ENCODE measurements at places on chromosomes 5 and 9.

DNA sequence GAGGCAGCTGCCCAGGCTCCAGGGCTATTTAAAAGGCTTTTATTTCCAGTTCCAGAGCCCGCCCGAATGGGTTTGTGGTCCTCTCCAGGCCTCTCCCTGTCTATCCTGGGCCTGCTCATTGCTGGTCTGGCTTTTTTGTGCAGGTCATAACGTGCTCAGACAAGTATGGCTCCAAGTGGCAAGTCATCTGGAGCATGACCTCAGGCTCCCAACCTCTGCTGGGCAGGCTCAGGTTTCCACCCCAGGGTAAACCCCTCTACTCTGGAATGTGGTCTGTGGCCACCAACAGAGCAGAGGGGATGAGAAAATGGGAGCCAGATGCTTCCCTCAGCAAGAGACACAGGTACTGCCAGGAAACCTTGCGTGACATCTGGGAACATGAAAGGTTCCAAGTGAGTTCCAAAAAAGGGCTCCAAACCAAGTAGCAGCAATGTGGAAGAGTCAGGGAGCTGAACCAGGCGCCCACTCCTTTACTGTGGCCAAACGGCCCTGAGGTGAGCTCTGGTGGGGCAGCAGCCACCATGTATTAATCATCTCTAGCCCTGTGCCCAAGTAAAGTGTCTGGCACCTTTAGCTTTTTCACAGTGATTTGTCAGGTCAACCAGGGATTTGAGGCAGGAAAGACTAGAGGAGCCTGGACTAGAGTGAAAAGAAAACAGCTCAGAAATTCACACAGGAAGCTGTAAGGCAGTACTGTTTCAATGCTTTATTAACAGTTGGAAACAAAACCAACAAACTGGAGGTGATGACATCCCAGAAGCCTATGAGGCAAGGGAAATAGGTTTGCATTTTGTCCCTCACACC lies 25.7 kb downstream of the PCDHGC5 start:
- DNase-seq, result no peak

GRCh38 chr9:109052416-109052815 lies 39.1 kb upstream of the CTNNAL1 start:
- DNase-seq, result no peak

DNA sequence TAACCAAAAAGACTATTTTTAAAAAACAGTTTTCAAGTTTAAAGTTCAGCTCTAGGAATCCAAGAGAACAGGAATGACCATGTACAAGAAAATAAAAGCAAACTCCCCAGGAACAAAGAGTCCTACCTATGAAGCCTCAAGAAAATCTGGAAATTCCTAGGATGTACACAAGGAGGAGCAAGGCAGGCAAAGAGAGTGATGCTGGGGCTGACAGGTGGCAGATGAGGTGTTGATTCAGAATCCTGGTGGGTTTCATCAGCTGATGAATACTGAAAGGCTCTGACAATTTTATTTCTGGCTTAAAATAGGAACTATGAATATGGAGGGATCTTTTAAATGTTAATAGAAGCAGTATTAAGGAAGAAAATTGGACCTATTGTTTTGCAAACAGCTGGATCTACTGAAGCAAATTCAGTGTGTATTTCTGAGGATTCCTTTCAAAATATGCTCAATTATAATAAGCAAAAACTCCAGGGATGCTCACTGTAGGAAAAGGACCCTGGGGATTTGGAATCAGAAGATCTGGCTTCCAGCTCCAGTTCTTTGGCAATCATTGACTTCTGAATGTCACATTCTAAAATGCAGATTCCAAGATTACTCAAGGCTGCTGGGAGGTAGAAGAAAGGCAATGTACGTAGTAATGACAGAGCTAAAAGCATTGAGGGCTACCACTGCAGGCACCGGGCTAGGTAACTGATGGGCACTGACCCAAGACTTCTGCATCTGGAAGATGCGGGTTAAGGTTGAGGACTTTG lies 28.0 kb upstream of the SH3RF2 start:
- DNase-seq, result no peak

- DNase-seq, result no peak
Measured at GRCh38 chr5:157509587-157509986, 49.6 kb downstream of the NIPAL4 start.

- no peak for DNase-seq
Measured at GRCh38 chr5:113864437-113864836, 350.9 kb downstream of the YTHDC2 start.

GRCh38 chr5:74313896-74314295 lies 326.6 kb downstream of the ENC1 start:
- DNase-seq, result no peak

DNA sequence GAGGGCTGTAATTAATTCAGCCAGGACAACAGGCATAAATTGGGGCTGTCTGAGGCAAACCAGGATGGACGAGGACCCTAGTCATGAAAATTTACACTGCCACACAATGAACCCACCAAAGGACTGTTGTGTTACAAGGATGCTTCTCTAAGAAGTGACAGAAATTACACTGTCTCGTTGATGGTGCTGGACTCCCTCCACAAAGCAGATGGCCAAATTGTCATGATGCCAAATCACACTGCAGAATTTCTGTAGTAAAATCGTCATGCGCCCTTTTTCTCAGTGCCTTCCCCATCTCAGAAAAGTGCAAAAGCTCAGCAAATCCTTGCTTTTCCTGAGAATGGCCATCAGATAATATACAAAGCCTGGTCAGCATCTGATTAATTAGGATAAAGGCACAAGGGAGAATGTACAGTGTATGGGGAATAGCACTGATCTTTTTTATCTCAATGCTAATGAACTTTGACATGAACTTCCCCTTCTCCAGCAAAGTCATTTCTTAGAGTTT lies 545.8 kb downstream of the CSNK1G3 start:
- DNase-seq, result no peak

GRCh38 chr5:117833691-117834090 lies 1154.7 kb downstream of the DTWD2 start:
- no peak for DNase-seq

DNA sequence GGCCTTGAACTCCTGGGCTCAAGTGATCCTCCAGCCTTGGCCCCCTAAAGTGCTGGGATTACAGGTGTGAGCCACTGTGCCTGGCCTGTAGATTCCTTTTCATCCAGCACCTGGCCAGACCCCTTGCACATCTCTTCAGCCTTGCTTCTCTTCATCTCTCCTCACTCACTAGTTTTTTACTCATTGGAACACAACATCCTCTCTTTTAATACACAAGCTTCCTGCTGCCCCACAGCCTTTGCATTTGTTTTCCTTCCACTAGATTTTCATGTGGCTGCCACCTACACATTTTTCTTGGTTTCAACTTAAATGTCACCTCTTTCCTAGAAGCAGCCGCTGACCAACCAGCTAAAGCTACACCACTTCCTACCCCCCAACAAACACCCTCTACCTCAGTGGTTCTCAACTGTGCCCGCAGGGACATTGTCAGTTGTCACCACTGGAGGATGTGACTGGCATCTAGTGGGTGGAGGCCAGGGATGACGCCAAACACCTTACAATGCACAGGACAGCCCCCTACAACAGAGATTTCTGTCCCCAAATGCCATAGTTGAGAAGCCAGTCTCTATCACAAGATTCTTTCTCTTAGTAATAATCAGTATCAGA lies 33.7 kb downstream of the HAVCR1 start:
- DNase-seq, result peak; percentile 59

DNA sequence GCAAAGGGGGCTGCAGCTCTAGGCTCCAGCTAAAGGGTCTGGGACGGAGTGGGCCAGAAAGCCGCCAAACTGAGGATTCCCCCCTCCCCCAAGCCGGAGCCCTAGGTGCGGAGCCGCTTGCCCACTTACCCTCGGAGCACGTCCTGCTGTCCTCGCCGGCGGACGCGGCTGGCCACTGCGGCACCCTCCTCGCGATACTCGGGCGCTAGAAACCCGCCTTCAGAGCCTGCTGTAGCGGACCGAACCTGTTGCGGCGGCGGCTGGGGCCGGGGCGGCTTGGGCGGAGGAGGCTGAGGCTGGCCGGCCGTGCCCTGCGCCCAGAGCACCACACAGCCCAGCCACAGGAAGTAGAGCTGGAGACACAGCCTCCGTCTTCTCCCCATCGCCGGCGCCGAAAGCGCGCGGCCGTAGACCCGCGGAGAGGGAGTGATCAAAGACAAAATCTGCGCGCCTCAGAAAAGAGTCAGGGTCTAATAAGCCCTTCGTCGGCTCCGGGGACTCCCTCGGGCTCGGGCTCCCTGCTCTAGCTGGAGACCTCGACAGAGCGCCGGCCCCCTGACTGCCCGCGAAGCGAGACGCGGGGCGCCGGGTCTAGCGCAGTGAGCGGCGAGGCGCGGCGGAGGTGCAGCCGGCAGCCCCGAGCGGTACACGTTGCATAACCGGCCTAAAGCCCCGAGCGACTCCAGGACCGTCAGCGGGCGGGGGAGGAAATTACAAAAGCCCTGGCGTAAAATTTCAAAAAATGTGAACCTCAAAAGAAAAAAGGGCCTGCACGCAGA lies 635 bp downstream of the FBN2 start:
- DNase-seq, result no peak

- DNase-seq, result no peak
Measured at GRCh38 chr5:118611332-118611945, 376.9 kb downstream of the DTWD2 start.

DNA sequence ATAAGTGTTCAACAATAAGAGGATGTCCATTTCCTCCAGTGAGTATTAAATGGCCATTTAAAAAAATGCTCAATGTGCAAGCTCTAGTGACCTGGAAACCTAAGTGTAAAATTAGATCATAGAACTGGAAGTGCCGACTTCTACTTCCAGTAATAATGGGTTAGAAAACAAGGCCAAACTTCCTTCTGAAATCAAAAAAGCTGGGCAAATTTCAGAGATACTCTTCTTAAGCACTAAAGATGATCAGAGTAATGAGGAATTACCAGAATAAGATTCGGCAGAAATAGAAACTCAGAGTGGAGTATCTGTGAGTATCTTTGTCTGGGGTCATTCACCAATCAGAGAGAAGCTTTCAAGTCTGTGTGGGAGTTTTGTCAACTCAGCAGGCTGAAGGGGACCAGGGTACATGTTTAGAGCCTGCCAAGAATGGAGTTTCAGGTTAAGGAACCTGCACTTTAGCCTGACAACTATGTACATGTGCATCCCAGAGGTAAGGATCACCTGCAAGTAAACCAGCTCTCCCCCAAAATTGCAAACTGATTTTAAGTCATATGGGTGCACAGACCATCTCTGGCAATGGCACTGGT lies 17.1 kb downstream of the FCN2 start:
- no peak for DNase-seq

GRCh38 chr9:101592788-101593187 lies 2.0 kb downstream of the PPP3R2 start:
- no peak for DNase-seq

DNA sequence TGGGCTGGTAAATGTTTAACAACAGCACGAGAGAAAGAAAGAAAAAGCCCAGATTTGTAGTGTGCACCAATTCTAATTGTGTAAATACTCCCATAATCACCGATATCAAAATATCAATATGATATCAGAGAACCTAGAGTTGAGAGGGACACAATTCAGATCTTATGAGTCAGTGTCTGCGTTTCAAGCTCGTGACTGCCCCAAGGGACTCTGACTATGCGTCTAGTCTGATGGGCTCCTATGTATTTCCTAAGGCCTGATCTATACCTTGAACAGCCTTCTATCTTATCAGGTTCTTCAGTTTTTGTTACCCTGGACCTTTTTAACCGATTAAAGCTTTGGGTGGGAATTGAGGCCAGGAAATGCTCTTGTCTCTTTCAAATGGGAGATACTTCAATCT lies 243.0 kb upstream of the SLC24A2 start:
- DNase-seq, result no peak

- DNase-seq, result no peak
Measured at GRCh38 chr9:121538221-121538620, 38.6 kb upstream of the GGTA1 start.

GRCh38 chr9:113678859-113679256 lies 197.3 kb upstream of the ZNF618 start:
- no peak for DNase-seq

DNA sequence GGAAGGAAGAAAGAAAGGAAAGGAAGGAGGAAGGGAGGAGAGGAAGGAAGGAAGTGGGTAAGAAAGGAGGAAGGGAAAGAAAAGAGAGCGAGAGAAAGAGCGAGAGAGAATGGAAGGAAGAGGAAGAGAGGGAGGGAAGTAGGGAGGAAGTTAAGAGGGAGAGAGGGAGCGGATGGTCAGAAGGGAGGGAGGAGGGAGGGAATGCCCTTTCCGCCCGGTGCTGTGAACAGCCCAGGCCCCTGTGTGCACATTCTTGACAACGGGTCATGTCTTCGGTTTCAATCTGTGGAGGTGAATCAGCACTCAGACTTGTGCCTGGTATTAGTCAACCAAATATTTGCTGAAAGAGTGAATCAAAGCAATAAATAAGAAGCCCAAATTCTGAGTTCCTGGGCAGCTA lies 39.2 kb downstream of the PRUNE2 start:
- DNase-seq, result no peak

DNA sequence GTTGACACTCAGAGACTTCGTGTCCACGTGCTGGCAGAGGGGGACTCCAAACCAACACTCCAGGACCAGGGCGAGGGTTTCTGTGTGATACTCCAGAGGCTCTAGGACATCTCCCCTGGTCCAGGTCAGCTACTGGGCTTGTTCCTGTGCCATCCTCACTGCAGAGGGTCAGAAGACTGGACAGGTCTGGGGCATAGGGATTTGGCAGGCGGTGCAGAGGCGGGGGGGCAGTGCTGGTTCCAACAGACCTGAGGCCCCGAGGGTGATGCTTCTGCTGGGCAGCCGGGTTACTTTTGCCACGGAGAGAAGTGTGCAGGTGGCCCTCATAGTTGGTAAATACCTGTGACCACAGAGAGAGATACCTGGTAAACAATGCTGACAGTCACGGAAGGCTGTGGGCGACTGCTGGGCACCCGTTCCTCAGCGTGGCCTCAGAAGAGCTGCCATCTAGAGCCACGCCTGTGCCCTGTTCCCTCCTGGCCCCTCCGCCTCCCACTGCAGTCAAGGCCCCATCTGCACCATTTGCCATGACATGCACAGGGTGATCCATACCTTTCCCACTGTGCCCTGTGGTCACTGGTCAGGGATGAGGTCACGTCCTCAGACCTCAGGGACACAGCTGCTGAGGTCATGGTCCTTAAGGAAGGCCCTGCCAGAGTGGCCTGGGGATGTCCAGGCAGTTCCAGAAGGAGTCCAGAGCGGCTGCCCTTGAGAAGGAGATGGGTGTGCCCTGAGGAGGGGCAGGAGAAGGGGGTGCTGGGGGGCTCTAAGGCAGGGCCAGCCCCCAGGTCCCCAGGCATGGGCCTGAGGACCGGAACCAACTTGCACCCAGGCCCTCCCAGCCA lies 30.0 kb downstream of the TRIP13 start:
- DNase-seq, result no peak

- no peak for DNase-seq
Measured at GRCh38 chr5:81167078-81167477, 66.0 kb upstream of the CKMT2 start.

- DNase-seq, result no peak
Measured at GRCh38 chr5:102312586-102313370, 16.7 kb upstream of the SLCO4C1 start.

- no peak for DNase-seq
Measured at GRCh38 chr9:8521112-8521511, 721.5 kb upstream of the DMAC1 start.

Measured in activated CD8-positive, alpha-beta memory T cell treated with anti-CD3 and anti-CD28 coated beads, Interleukin-2, amount 50 U/mL, for 4 hours (primary cell).